ENCODE measurements at places on chromosomes 7 and 10. TPM values are rescaled to one million over a fixed set of nuclear protein-coding genes. Genes with fewer than 3 reads are reported as not detected.

- H3K36me3 ChIP-seq = no peaks in the 10 kb centered on the region
- no peaks in the 10 kb centered on the region for H3K4me1 ChIP-seq
- no peak for DNase-seq
- no peak overlapping the region for H3K4me3 ChIP-seq
- no peaks in the 10 kb centered on the region for H3K27me3 ChIP-seq
These were observed 623.1 kb downstream of the PTPRN2 start for GRCh38 chr7:157964521-157964920.

DNA sequence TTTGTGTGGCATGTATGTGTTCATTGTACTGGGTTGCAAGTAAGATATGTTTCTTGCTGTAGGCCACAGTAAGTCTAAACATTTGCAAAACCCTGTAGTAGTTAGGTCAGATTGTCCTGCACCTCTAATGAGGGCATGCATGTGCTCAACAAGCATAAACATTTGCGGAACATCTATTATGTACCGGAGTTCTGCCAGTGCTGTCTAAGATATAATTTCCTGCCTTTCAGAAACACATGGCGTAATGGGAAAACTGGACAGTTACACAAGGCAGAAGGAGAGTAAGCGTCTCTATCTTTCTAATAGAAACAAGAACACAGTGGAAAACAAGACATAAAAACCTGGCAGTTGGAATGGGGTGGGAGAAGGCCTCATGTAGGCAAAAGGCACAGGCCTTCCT is 2.8 kb downstream of the ABCB8 start:
- no peaks in the 10 kb centered on the region for H3K36me3 ChIP-seq
- H3K27ac ChIP-seq = no peak overlapping the region
- DNase-seq = no peak
- no peaks in the 10 kb centered on the region for H3K27me3 ChIP-seq
- H3K4me3 ChIP-seq = no peak overlapping the region

DNA sequence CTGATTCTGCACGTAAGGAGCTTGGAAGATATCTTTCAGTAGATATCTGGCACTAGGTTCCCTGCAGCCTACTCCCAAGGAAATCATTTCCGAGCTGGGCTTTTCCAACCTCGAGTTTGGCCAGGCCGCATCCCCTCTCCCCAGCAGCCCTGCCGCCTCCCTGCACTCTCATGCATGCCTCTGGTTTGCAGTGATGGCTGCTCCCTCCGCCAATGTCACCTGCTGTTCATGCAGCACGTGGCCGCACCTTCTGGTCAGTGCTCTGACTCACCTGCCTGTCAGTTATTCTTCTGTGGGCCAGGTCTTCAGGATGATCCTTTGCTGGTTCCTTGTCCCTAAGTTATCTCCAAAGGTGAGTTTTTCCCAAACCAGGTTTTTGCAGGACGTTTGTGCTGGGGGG is 50.6 kb upstream of the RASGEF1A start:
- H3K27ac ChIP-seq = no peak overlapping the region
- no peak overlapping the region for H3K4me3 ChIP-seq

DNA sequence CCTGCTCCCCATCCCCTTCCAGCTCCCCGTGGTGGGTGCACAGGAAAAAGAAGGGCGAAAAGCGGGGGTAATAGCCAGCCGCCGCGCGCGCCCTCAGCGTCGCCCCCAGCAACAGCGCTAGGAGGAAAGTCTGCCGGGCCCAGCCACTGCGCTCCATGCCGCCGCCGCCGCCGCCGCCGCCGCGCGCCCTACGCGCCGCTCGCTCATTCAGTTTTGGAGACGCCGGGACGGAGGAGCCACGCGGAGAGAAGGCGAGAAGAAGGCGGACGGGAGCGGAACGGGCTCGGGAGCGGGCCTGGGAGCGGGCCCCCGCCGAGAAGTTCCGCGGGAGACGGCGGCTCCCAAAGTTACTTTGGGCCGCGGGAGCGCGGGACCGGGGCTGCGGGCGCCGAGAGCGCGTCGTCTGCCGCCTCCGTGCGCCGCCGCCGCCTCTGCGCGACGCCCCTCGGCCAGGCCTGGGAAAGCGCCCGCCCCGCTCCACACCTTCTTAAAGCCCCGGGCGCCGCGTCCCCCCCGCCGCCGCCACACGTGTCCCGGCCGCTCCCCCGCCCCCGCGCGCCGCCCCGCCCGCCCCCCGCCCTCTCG is at the start of gene RELN:
Gene RELN (minus strand): TSS at position 459 of the 585 bp plus-strand sequence. CDS start 302 bp downstream, at position 157.
- H3K4me3 ChIP-seq = peak within 1 kb of the TSS; percentile 66
- no peaks in the 10 kb centered on the region for H3K36me3 ChIP-seq
- no peak for DNase-seq
- peaks cover 11% of the 10 kb centered on the region for H3K4me1 ChIP-seq
- no peak within 1 kb of the TSS for H3K27ac ChIP-seq

GRCh38 chr7:836429-836828 is 4.2 kb downstream of the SUN1 start:
- no peak for DNase-seq
- peak overlapping the region; percentile 82 for H3K27ac ChIP-seq
- no peaks in the 10 kb centered on the region for H3K27me3 ChIP-seq
- peaks cover 33% of the 10 kb centered on the region for H3K36me3 ChIP-seq
- no peak overlapping the region for H3K4me3 ChIP-seq

- H3K4me3 ChIP-seq = no peak overlapping the region
- H3K27ac ChIP-seq = no peak overlapping the region
- H3K4me1 ChIP-seq = no peaks in the 10 kb centered on the region
- H3K27me3 ChIP-seq = no peaks in the 10 kb centered on the region
These were observed 606.0 kb upstream of the GHITM start for GRCh38 chr10:83533290-83533689.

- H3K4me1 ChIP-seq = peaks cover 19% of the 10 kb centered on the region
- no peak for DNase-seq
- H3K4me3 ChIP-seq = no peak overlapping the region
- peaks cover 10% of the 10 kb centered on the region for H3K27me3 ChIP-seq
- H3K36me3 ChIP-seq = no peaks in the 10 kb centered on the region
- H3K27ac ChIP-seq = peak overlapping the region; percentile 39
These were observed 559.0 kb upstream of the NRP1 start for GRCh38 chr10:33893506-33893905.

GRCh38 chr7:44959433-44959951 is 19.3 kb downstream of the MYO1G start:
- peaks cover 8% of the 10 kb centered on the region for H3K27me3 ChIP-seq
- no peak overlapping the region for H3K27ac ChIP-seq
- no peak for DNase-seq
- no peak overlapping the region for H3K4me3 ChIP-seq

GRCh38 chr10:58943256-58943890 is 233.1 kb upstream of the PHYHIPL start:
- peaks cover 9% of the 10 kb centered on the region for H3K4me1 ChIP-seq
- H3K36me3 ChIP-seq = no peaks in the 10 kb centered on the region
- no peak overlapping the region for H3K27ac ChIP-seq

GRCh38 chr7:87506246-87507180 is 31.0 kb upstream of the ABCB4 start:
- no peak overlapping the region for H3K27ac ChIP-seq
- H3K36me3 ChIP-seq = no peaks in the 10 kb centered on the region
- H3K27me3 ChIP-seq = peaks cover 6% of the 10 kb centered on the region

DNA sequence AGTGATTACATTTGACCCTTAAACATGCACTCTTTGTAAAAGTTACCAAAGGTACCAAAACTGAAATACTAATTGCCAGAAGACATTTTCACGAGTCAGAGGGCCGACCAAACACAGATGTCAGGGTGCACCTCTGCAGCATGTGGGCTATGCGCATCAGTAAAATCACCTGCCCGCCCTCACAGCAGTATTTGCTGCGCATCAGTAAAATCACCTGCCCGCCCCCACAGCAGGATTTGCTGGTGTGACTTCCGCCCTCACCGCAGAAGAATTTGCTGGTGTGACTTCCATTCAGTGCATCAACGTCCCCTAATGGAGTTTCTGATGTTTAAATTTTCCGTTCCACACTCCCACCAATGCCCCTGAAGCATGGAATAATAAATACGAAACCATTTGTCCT is 202.9 kb downstream of the PTPRN2 start:
- no peaks in the 10 kb centered on the region for H3K36me3 ChIP-seq
- H3K4me1 ChIP-seq = no peaks in the 10 kb centered on the region
- no peak for DNase-seq
- no peak overlapping the region for H3K4me3 ChIP-seq
- no peak overlapping the region for H3K27ac ChIP-seq

DNA sequence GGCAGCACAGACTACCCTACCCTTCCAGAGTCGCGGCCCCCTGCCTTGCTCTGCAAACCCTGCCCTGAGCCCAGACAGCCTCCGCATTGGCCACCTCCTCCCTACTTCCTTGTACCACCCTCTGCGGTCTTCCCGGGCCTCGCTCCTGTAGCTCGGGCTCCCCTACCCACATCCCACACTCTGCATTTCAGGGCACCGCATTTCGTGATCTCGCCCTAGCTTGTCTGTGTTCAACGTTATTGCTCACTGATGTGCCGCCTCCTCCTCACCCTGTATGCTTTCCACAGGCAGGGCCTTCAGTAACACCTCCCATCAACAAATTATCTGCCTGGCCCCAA is 6.6 kb downstream of the PDIA4 start:
- no peak overlapping the region for H3K4me3 ChIP-seq
- H3K36me3 ChIP-seq = peaks cover 13% of the 10 kb centered on the region
- H3K27me3 ChIP-seq = no peaks in the 10 kb centered on the region
- H3K27ac ChIP-seq = no peak overlapping the region
- DNase-seq = no peak
- peaks cover 20% of the 10 kb centered on the region for H3K4me1 ChIP-seq

DNA sequence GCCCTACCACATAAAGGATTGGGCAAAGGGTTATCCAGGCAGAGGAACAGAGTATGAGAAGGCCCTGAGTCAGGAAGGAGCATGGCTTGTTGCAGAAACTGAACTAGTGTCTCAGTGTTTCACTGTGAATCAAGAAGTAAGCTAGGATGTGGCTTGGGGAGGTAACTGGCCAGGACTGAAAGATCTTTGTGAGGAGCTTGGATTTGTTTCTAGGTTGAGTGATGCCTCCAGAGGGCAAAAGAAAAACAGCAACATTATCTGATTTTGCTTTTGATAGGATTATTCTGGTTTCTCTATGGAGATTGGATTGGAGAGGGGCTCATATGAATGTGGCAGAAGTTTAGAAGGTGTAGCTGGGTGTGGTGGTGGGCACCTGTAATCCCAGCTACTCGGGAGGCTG is 137.9 kb upstream of the HDAC9 start:
- peaks cover 6% of the 10 kb centered on the region for H3K4me1 ChIP-seq
- H3K36me3 ChIP-seq = no peaks in the 10 kb centered on the region
- no peak overlapping the region for H3K4me3 ChIP-seq
- DNase-seq = no peak
- no peak overlapping the region for H3K27ac ChIP-seq

DNA sequence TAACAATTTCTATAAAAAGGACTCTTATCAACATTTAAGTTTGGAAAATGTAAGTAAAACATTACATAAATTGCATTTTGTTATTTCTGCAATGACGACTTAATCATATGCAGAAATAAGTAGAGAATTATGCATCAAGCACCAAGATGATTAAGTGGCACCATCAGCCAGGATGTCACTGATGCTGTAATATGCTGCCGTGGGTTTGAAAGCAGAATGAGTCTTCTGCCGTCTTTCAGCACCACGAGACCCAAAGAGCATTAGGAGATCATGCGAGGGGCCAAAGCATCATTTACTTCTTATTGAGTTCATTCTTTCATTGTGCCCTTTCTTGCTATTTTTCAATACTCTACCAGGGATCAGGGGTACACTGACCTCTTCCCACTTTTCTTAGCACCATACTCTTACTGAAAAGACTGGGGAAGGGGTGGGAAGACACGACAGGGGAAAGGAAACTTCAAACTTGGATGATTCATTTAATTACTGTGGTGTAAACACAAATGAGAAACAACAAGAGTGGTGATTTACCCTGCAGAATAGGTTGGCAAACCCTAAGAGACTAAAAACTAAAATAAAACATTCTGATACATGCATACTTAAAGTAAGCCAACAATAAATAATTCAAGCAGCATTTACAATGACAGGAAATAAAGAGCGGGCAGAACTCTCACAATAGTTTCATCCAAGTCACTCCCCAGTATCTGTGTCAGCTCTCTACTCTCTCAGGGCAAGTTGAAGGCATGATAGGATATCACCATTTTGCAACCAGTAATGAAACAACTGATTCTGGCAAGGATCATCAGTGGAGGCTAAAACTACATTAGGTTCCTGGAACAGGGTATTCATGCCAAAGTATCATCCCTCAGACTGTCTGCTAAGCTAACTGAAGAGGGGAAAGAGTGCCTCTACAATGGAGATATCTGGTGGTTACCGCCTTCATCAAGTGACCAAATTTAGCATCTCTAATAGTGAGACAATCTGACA is 70.8 kb downstream of the CUL2 start:
- H3K27me3 ChIP-seq = no peaks in the 10 kb centered on the region
- no peaks in the 10 kb centered on the region for H3K4me1 ChIP-seq
- DNase-seq = no peak
- no peak overlapping the region for H3K27ac ChIP-seq
- peaks cover 28% of the 10 kb centered on the region for H3K36me3 ChIP-seq

DNA sequence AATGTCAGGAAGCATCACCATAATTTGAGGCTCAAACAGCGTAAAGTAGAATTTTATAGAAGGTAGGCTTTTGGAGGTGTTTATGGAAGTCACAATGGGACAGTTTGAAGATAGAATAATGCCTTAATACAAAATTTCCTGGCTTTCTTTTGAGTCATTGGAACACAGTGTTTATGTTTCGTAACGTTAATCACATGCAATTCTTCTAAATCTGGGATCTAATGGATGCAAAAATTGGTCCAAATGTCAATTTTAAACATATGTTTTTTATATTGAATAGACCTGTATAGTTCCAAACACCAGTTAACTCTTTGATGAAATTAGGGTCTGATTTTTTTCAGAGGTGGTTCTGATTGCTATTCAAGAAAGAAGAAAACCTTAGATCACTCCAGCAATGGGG is 86.5 kb upstream of the HPS1 start:
- no peak overlapping the region for H3K27ac ChIP-seq
- no peaks in the 10 kb centered on the region for H3K4me1 ChIP-seq
- H3K4me3 ChIP-seq = no peak overlapping the region
- H3K36me3 ChIP-seq = no peaks in the 10 kb centered on the region
- no peak for DNase-seq

Gene KCNIP2
- 3.5 TPM for total RNA-seq

Gene GIMAP2
- total RNA-seq = not detected

Gene GPNMB
- 116 TPM for total RNA-seq

Gene KIAA1217
- 2.8 TPM for total RNA-seq

Gene DPCD
- 15.3 TPM for total RNA-seq

Gene HOXA7
- total RNA-seq = not detected

Gene NPC1L1
- not detected for total RNA-seq

Gene TDRD1
- not detected for total RNA-seq

Gene PITX3
- not detected for total RNA-seq

Gene PAOX
- total RNA-seq = 6.5 TPM

All from osteocyte (in vitro differentiated cells).